ENCODE measurements at places on chromosomes 13 and 19. TPM values are rescaled to one million over a fixed set of nuclear protein-coding genes. Genes with fewer than 3 reads are reported as not detected.

DNA sequence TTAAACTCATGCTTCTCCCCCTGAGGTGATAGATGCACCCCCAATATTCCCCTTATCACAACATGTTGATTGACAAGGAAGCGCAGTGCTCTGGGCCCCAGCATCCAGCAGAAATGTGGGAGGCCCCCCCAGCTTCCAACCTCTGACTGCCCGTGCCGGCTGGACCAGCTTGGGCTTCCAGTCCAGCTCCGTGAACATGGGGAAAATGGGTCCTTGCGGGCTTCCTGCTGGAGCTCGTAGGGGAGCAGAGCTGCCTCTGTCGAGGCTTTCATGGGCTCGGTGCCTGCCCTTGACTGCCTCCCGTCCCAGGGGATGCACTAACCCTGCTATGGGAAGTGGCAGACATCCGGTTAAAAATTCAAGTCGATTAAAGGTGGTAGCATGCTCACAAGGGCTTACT, 188.9 kb downstream of the COL4A1 start:
- no peak overlapping the region for H3K27ac ChIP-seq
- H3K36me3 ChIP-seq: no peaks in the 10 kb centered on the region
- H3K4me3 ChIP-seq: no peak overlapping the region
- H3K4me1 ChIP-seq: peaks cover 15% of the 10 kb centered on the region

DNA sequence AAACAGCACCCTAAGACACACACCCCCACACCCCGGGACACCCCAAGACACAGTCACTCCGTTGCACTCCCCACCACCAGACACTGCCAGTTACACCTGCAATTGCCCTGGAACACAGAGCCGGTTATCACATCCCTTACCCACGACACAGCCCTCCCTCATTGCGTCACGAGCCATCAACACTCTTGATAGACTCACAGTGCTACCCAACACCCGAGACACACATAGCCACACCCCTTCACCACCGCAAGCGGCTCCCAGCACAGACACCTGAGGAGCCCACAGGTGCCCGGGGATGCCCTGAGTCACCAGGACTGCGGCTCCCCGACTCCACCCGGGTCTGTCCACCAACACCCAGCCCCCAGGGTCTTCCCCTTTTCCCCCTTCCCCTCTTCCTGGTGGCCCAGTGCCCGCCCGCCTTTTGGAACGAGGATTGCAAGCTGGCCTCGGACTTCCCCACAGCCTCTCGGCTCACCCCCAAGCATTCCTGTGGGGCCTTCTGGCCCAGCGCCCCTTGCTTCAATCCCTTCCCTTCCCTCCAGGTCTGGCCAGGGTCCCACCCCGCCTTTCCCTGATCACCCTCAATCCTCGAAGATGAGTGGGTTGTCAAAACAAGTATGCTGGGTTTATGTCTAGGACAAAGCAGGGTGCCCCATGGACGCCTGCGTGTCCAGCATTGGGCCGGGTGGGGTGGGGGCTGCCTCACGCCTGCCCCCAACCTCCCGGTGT, 1.7 kb upstream of the PTGER1 start:
- H3K27ac ChIP-seq: peak overlapping the region; percentile 78
- DNase-seq: no peak
- peaks cover 9% of the 10 kb centered on the region for H3K27me3 ChIP-seq
- peaks cover 2% of the 10 kb centered on the region for H3K36me3 ChIP-seq

DNA sequence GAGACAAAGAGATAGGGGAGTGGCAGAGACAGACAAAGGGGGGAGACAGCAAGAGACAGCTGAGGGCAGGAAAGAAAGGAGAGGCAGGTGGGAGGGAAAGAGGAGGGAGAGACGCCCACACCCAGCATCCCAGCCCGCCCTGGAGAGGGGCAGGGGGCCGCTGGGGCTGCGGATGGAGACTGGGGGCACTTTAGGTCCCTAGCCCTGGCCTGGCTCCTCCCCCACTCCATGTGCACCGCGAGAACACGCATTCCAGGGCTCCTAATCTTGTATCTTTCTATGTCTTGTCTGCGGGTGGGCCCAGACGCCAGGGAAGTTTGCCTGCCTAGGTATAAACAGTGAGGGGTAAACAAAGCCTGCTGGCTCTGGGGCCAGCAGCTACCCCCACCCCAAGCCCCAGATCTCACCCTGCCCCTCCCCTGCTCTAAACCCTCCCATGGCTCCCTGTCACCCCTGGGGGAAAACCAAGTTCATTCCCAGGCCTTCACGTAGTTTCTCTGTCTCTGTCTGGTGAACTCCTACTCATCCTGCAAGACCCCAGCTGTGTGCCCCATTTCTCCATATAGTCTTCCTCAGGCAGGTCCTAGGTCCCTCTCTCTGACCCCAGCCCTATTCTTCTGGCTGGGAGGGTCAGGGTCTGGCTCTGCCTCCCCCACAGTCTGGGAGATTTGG, 5.7 kb downstream of the TLE5 start:
- no peaks in the 10 kb centered on the region for H3K27me3 ChIP-seq
- peaks cover 14% of the 10 kb centered on the region for H3K4me1 ChIP-seq
- peaks cover 5% of the 10 kb centered on the region for H3K36me3 ChIP-seq
- no peak for DNase-seq
- H3K27ac ChIP-seq: no peak overlapping the region
- peak overlapping the region; percentile 29 for H3K4me3 ChIP-seq

GRCh38 chr13:30776661-30777060, 41.3 kb downstream of the ALOX5AP start:
- peaks cover 4% of the 10 kb centered on the region for H3K36me3 ChIP-seq
- H3K4me3 ChIP-seq: no peak overlapping the region
- DNase-seq: no peak
- H3K27me3 ChIP-seq: no peaks in the 10 kb centered on the region

TSKS gene
- not detected for total RNA-seq
